ENCODE measurements at places on chromosomes 5 and 9.

DNA sequence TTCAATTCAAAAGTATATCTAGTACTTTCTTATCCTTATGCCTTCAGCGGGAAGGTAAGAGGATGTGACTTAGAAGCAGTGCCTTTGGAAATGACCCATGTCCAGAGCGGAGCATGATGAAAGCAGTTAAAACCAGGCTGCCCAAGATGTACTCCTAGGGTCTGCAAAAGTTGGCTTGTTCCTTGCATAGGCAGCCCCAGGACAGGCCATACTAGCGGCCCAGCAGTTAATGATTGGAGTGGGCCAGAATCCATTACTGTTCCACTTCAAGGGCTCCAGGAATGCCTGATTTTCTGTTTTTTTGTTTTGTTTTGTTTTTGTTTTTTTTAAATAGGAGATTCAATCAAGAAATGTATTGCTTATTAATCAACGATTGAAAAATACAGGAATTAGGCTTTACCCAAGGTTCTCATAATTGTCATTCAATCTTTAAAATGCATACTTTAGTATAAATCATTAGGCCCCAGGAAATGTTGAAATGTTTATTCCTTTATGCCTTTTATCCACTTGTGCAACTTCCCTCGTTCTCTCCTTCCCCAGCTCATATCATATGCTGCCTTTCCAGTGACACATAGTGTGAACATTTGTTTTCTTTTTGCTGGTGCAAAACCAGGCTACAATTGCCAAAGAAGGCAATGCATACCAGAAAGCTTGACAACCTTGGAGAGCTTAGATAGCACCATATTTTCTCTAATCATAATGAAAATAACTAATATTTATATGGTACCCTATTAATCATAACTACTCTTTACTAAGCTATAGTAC, 190.8 kb downstream of the ARHGEF28 start:
- no peak for DNase-seq

DNA sequence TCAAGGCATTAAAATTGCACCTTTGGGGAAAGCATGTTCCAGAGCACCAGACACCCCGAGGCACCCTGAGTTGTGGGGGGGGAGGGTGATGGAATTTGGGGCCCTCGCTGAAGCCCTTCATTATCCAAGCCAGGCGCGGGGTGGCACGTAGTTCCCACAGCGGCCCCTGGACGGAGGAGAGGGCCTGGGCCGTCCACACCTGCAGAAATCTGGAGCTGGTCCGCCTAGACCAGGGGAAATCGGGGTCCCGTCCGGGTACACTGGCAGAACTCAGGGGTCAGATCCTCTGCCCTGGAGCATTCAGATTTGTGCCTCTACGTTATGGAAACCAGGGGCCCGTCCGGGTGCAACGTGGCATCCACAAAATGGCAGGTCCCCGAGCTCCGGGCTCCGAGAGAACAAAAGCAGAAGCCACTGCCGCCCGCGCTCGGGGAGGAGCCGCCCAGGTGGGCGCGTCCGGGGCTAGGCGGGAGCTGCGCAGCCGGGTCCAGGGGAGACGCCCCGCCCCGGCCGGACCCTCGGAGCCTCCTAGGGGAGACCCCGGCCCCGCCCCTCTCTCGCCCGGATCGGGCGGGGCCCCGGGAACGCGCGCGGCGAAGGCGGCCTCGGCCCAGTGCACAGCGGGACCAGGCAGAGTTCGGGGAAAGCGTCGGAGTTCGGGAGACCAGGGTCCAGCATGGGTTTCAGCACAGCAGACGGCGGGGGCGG, at the start of gene PLEKHG4B:
Gene PLEKHG4B (plus strand): TSS at position 613 of the 708 bp plus-strand sequence. CDS start 64 bp downstream, at position 677.
- no peak for DNase-seq

DNA sequence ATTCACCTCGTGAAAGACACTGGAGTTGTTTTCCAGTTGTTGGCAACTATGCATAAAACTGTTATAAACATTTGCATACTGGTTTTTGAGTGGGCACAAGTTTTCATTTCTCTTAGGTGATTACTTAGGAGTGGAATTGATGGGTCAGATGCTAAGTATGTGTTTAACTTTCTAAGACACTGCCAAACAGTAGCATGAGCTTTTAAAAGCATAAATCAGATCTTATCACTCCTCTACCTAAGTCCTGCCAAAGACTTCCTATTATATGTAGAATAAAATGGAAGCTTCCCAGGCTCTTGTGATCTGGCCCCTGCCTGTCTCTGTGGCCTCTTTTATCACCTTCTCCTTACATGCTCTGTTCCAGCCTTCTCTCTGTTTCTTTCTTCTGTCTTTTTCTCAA, 72.6 kb downstream of the SH3RF2 start:
- no peak for DNase-seq

DNA sequence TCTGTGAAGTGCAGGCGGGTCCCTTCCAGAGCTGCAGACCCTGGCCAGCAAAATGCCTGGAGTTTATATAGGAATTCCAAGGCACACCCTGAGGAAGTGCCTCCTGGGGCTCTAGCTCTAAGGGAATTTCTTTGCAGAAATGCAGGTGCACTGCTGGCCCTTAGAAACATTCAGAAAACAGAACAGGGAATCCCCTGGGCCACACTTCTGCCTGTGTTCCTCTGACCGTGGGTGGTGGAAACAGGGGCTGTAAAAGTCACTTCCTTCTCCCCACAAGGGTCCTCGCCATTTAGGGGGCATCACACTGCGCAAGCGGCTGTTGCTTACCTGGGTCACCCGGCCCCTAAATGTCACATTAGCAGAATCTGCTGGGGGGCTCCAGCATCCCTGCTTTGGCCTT, 140.8 kb upstream of the TBC1D2 start:
- DNase-seq: no peak

DNA sequence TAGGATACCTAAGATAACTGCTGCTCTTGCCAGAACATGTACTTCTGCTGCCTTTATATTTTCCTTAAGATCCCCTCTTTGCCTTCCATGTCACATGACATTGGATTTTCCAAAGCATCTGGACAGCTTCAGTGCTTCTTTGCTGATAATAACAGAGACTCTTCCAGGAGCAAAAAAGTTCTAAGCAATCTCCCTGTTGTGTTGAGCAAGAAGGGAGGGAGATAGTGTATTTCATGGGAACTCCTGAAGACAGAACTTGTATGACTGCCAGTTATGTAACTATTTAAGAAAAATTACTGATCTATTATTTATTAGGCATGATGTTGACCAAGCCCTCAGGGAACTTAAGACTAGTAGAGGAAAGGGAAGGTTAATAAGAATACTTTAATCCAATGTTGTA, 454.7 kb downstream of the SPATA31D1 start:
- DNase-seq: no peak

- no peak for DNase-seq
These were observed 35.8 kb upstream of the NFIB start for GRCh38 chr9:14349447-14350348.

- DNase-seq: no peak
These were observed 481.4 kb upstream of the DAB2 start for GRCh38 chr5:39906146-39906545.
